ENCODE measurements at places on chromosomes 2 and 18. TPM values are rescaled to one million over a fixed set of nuclear protein-coding genes. Genes with fewer than 3 reads are reported as not detected.

The ADGRF3 gene
- 0.48 TPM for total RNA-seq

The TUBA4B gene
- total RNA-seq, result not detected

The FBXO48 gene
- total RNA-seq, result 2.2 TPM

The ABCG5 gene
- total RNA-seq, result not detected

The HOXD11 gene
- not detected for total RNA-seq

The OTOS gene
- total RNA-seq, result not detected

The MC2R gene
- not detected for total RNA-seq

The LINC00305 gene
- not detected for total RNA-seq

The DSC3 gene
- total RNA-seq, result 633 TPM

The CD226 gene
- total RNA-seq, result 0.08 TPM

The HJURP gene
- total RNA-seq, result 1.7 TPM

DNA sequence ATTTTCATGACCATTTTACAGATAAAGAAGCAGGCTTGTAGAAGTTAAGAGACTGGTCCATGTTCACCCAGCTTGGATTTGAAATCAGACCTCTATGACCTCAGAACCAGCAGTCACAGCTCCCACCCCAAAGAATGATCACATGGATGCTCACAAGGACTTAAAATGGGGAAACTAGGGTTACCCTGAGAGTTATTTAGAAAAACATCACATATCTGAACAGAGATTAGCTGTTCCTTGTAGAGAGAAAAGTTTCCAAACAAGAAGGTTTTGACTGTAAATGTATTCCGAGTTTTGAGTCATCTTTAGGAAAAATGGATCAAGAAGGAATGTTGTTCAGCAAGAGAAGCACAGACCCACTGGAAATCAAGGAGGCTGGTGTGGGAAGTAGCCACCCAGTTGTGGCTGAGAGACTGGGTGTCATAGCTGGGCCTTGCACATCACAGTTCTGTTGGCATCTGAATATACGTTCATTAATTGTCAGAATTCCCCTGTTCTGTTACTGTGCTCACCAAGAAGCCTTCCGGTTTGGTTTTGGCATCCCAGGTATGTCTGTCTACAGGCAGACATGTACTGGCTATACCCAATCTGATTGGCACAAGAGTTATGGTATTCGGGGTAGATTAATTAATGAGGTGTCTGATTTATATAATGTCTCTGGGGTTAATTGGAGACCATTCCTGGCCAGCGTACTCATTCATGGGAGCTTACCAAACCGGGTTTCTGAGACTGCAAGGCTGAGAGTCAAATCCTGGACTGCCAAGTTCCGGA is 371.8 kb upstream of the SLC14A2 start:
- no peaks in the 10 kb centered on the region for H3K27me3 ChIP-seq
- H3K27ac ChIP-seq, result no peak overlapping the region
- no peak overlapping the region for H3K4me3 ChIP-seq
- H3K4me1 ChIP-seq, result peaks cover 13% of the 10 kb centered on the region
- no peak for DNase-seq
- H3K36me3 ChIP-seq, result no peaks in the 10 kb centered on the region

DNA sequence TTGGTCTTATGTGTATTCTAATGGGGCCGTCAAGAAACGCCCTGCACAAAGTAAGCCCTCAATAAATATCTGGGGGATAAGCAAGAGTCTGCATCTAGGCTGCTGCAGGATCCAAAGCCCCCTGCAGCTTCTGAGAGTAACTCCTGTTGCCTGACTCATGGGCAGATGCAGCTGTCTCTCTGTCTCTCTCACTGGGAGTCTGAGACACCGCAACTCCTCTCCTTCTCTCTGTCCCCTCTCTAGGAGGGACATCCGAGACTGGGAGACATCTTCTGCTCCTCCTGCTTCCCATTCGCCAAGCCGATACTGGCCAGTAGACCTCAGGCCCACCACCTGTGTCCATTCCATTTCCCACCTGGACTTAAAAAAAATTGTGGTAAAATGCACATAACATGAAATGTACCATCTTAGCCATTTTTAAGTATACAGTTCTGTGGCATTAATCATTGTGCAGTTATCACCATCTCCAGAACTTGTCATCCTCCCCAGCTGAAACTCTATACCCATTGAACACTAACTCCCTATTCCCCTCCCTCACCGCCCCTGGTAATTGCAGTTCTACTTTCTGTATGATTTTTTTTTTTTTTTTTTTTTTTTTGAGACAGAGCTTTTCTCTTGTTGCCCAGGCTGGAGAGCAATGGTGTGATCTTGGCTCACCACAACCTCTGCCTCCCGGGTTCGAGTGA is 20.1 kb downstream of the DYSF start:
- H3K4me3 ChIP-seq, result no peak overlapping the region
- H3K36me3 ChIP-seq, result no peaks in the 10 kb centered on the region
- no peaks in the 10 kb centered on the region for H3K4me1 ChIP-seq
- peaks cover 11% of the 10 kb centered on the region for H3K27me3 ChIP-seq
- no peak for DNase-seq

DNA sequence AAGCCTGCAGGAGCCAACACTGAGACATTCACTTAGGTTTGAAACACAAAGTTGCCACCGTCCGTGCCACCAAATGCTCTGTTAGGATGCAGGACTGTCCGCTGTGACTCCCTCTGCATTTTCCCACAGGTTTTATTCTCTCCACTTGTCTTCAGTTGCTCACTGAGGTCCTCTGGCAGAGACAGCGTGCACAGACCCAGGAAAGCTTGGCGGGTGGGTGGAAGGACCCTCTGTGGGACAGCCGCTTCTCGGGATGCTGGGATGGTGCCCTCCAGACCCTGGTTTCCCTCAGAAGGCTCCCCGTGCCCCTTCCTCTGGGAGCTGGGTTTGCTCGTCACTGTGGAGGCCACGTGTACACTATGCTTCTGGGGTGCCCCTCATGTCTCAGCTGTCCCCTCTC is 733.6 kb downstream of the GALR1 start:
- no peaks in the 10 kb centered on the region for H3K27me3 ChIP-seq
- H3K4me1 ChIP-seq, result no peaks in the 10 kb centered on the region
- no peaks in the 10 kb centered on the region for H3K36me3 ChIP-seq
- no peak for DNase-seq
- no peak overlapping the region for H3K27ac ChIP-seq

- DNase-seq, result no peak
- peaks cover 63% of the 10 kb centered on the region for H3K36me3 ChIP-seq
- H3K4me3 ChIP-seq, result no peak overlapping the region
Observed at GRCh38 chr2:97774425-97774824, 61.0 kb downstream of the ZAP70 start.

- no peaks in the 10 kb centered on the region for H3K36me3 ChIP-seq
- peaks cover 12% of the 10 kb centered on the region for H3K4me1 ChIP-seq
- H3K27ac ChIP-seq, result no peak overlapping the region
- H3K4me3 ChIP-seq, result no peak overlapping the region
Observed at GRCh38 chr2:197883354-197884032, 79.1 kb downstream of the PLCL1 start.

GRCh38 chr18:5284808-5285207 is 10.7 kb downstream of the ZBTB14 start:
- H3K4me1 ChIP-seq, result peaks cover 5% of the 10 kb centered on the region
- DNase-seq, result no peak
- no peak overlapping the region for H3K4me3 ChIP-seq
- H3K36me3 ChIP-seq, result peaks cover 5% of the 10 kb centered on the region

GRCh38 chr2:65370387-65371073 is 61.9 kb downstream of the SPRED2 start:
- no peak for DNase-seq
- H3K27ac ChIP-seq, result no peak overlapping the region
- no peak overlapping the region for H3K4me3 ChIP-seq
- peaks cover 41% of the 10 kb centered on the region for H3K4me1 ChIP-seq

GRCh38 chr18:58953627-58954026 is 89.0 kb downstream of the ZNF532 start:
- H3K36me3 ChIP-seq, result peaks cover 9% of the 10 kb centered on the region
- H3K4me1 ChIP-seq, result no peaks in the 10 kb centered on the region
- no peak overlapping the region for H3K4me3 ChIP-seq
- DNase-seq, result no peak
- H3K27me3 ChIP-seq, result no peaks in the 10 kb centered on the region
- no peak overlapping the region for H3K27ac ChIP-seq

GRCh38 chr2:23069923-23070322 is 315.1 kb upstream of the KLHL29 start:
- H3K4me3 ChIP-seq, result no peak overlapping the region
- H3K4me1 ChIP-seq, result no peaks in the 10 kb centered on the region
- DNase-seq, result no peak
- no peak overlapping the region for H3K27ac ChIP-seq
- H3K36me3 ChIP-seq, result no peaks in the 10 kb centered on the region

GRCh38 chr18:48706731-48707130 is 167.9 kb downstream of the CTIF start:
- no peak overlapping the region for H3K27ac ChIP-seq
- no peaks in the 10 kb centered on the region for H3K36me3 ChIP-seq
- no peaks in the 10 kb centered on the region for H3K27me3 ChIP-seq
- DNase-seq, result no peak
- H3K4me3 ChIP-seq, result no peak overlapping the region

DNA sequence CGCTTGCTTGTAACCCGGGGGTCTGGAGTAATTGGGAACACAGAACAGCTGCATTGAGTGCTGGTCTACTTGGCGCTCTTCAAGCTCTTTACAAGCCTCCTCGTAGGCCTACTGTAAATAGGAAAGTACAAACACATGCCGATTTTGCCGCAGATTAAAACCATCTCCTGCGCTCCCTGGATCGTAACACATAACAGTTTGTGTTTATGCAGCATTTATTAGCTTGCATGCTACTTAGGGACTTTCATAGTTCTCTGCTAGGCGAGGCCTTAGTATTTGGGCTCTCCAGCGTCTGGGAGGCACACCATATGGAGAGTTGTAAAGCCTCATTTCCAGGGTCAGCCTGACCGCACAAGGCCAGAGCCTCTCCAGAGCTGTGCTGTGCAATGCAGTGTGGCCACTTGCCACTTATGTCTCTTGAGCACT is 84.0 kb upstream of the HAAO start:
- H3K4me3 ChIP-seq, result no peak overlapping the region
- H3K4me1 ChIP-seq, result peaks cover 70% of the 10 kb centered on the region
- no peaks in the 10 kb centered on the region for H3K36me3 ChIP-seq
- no peaks in the 10 kb centered on the region for H3K27me3 ChIP-seq
- H3K27ac ChIP-seq, result peak overlapping the region; percentile 68

GRCh38 chr2:111897630-111897923 is 830 bp upstream of the MERTK start:
- peak overlapping the region; percentile 77 for H3K27ac ChIP-seq
- peaks cover 40% of the 10 kb centered on the region for H3K4me1 ChIP-seq
- H3K27me3 ChIP-seq, result peaks cover 4% of the 10 kb centered on the region
- H3K36me3 ChIP-seq, result no peaks in the 10 kb centered on the region
- no peak for DNase-seq

DNA sequence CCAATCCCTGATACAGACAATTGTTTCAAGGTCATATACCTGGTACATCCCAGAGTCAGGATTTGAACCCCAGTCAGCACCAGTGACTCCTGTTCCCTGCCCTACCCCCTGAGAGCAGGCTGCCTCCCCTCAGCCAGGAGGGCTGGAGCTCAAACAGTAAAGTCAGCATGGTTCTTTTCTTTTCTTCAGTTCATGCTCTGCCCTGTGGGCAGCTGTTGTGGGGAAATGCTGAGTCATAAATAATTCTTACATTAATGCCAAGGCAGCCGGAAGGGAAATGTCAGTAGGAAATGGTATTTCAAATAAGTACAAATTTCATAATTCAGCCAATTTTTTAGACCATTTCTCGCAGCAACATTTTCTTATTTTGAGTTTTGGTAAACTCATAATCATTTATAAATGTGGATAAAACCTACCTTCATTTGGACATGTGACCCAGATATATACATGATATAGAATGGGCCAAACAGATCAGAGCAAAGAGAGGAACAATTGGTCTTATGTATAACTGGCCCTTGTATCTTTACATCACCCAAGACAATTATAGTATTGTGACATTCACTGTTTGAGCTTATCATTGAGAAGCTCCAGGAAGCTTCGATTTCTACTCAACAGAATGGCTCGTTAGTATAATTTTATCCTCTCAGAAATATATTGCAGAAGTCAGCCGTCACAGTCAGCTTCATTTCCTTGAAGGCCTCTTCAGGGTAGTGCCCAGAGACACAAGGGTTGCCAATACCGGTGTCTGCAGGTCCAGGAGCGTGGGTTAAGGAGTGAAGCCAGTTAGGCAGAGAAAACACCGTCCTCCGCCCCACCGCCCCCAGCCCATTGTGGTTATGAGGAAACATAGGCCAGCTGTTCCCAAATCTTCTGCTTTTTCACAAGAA is 28.0 kb upstream of the SCYGR1 start:
- H3K36me3 ChIP-seq, result no peaks in the 10 kb centered on the region
- H3K4me3 ChIP-seq, result no peak overlapping the region
- peak overlapping the region; percentile 33 for H3K27ac ChIP-seq

DNA sequence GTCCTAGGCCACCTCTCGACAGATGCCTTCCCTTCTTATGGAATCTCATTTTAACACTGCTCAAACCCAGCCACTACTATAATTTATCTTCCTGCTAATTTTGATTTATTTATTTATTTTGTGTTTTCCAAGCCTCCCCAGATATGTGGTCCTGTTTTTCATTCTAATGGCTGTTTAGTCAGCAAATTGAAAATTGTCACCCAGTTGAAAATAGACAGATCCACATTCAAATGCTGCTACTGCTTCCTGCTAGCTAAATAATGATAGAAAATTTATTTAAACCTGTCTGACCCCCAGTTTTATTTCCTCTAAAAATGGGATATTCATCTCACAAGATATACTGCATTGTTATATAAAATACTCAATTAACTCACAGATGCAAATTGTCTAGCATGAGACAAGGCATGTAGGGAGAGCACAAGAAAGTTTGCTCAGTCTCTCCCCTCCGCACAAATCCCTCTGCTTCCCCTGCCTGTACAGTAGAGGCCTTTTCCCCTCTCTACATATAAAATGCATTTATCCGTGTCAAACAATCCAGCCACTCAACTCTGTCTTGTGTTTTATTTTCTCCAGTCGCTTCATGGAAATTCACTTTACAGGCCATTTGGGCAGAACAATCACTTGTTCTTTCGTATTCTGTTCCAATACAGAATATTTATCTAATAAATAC is 389.9 kb downstream of the SOX11 start:
- H3K27ac ChIP-seq, result no peak overlapping the region
- H3K4me3 ChIP-seq, result no peak overlapping the region
- DNase-seq, result no peak
- H3K27me3 ChIP-seq, result no peaks in the 10 kb centered on the region
- no peaks in the 10 kb centered on the region for H3K36me3 ChIP-seq

- H3K4me1 ChIP-seq, result no peaks in the 10 kb centered on the region
- H3K36me3 ChIP-seq, result no peaks in the 10 kb centered on the region
- H3K27me3 ChIP-seq, result no peaks in the 10 kb centered on the region
- no peak overlapping the region for H3K27ac ChIP-seq
Observed at GRCh38 chr2:8152392-8153257, 529.2 kb upstream of the ID2 start.

- no peak overlapping the region for H3K27ac ChIP-seq
- H3K4me3 ChIP-seq, result no peak overlapping the region
- no peak for DNase-seq
- peaks cover 19% of the 10 kb centered on the region for H3K4me1 ChIP-seq
Observed at GRCh38 chr2:127776122-127776780, 34.7 kb downstream of the WDR33 start.

Data from suprapubic skin (tissue), 4 donors.